T-helper 2 cell treated with Interferon-gamma antibody and Interleukin-4, amounts not matched to agents 100 ng/mL and 5 ng/mL, for 36 hours (primary cell): ENCODE measurements at places on chromosomes 12 and 14. TPM values are rescaled to one million over a fixed set of nuclear protein-coding genes. Genes with fewer than 3 reads are reported as not detected.

The ULK1 gene
- total RNA-seq, result 21.3 and 24.1 TPM in 2 replicates

The CBLN3 gene
- 5.0 and 5.5 TPM in 2 replicates for total RNA-seq

The SMIM41 gene
- total RNA-seq, result not detected in 2 replicates

The CARMIL3 gene
- 0.73 and 0.82 TPM in 2 replicates for total RNA-seq

The MIPOL1 gene
- total RNA-seq, result not detected in 2 replicates

The TOX4 gene
- total RNA-seq, result 72.4 and 73.3 TPM in 2 replicates

The KLRC4 gene
- not detected in 2 replicates for total RNA-seq

The OR6C74 gene
- total RNA-seq, result not detected in 2 replicates

The KRT3 gene
- total RNA-seq, result not detected in 2 replicates

The TBX3 gene
- not detected in 2 replicates for total RNA-seq

The NTS gene
- total RNA-seq, result not detected in 2 replicates

The PLA2G1B gene
- not detected in 2 replicates for total RNA-seq

The GDF3 gene
- total RNA-seq, result not detected in 2 replicates

The RPAP3 gene
- total RNA-seq, result 42.3 and 45.1 TPM in 2 replicates

The REP15 gene
- total RNA-seq, result 0.30 and 0.34 TPM in 2 replicates

The SOX5 gene
- total RNA-seq, result not detected in 2 replicates
